ENCODE measurements at places on chromosomes 1 and 21. TPM values are rescaled to one million over a fixed set of nuclear protein-coding genes. Genes with fewer than 3 reads are reported as not detected.

GRCh38 chr1:236994450-236994849 is 9.8 kb downstream of the MT1HL1 start:
- H3K36me3 ChIP-seq = no peaks in the 10 kb centered on the region
- H3K4me3 ChIP-seq = no peak overlapping the region
- H3K4me1 ChIP-seq = no peaks in the 10 kb centered on the region
- no peaks in the 10 kb centered on the region for H3K27me3 ChIP-seq
- no peak overlapping the region for H3K27ac ChIP-seq
- no peak for DNase-seq

- DNase-seq = no peak
- no peaks in the 10 kb centered on the region for H3K27me3 ChIP-seq
- H3K36me3 ChIP-seq = peaks cover 4% of the 10 kb centered on the region
- no peak overlapping the region for H3K27ac ChIP-seq
These were observed 52.4 kb downstream of the SUCO start for GRCh38 chr1:172585348-172585747.

DNA sequence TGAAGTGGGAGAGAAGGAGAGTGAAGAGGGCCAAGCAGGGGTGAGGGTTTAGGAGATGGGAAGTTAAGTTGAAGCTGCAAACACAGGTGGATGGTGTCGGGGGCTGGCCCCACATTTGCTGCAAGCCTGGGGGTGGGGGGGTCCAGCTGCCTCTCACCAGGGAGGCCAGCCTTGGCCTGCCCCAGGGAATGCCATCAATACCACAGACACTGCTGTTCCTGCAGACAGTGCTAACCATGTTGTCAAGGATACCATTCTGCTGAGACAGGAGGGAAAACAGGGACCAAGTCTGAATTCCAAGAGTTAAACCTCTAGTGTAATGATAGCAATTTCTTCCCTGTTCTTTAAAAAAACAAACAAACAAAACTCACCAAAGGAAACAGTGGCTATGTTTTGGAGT is 8.0 kb downstream of the MECR start:
- no peak for DNase-seq
- H3K27ac ChIP-seq = no peak overlapping the region
- no peaks in the 10 kb centered on the region for H3K4me1 ChIP-seq
- peaks cover 35% of the 10 kb centered on the region for H3K36me3 ChIP-seq
- H3K27me3 ChIP-seq = no peaks in the 10 kb centered on the region

GRCh38 chr1:906600-907420 is 16.9 kb upstream of the SAMD11 start:
- H3K4me1 ChIP-seq = peaks cover 32% of the 10 kb centered on the region
- H3K27me3 ChIP-seq = no peaks in the 10 kb centered on the region
- no peaks in the 10 kb centered on the region for H3K36me3 ChIP-seq
- no peak overlapping the region for H3K27ac ChIP-seq
- DNase-seq = peak; percentile 71

GRCh38 chr1:80594013-80594412 is 1206.7 kb upstream of the ADGRL2 start:
- H3K4me3 ChIP-seq = no peak overlapping the region
- no peaks in the 10 kb centered on the region for H3K27me3 ChIP-seq
- DNase-seq = no peak
- no peaks in the 10 kb centered on the region for H3K4me1 ChIP-seq
- H3K36me3 ChIP-seq = no peaks in the 10 kb centered on the region

The KIF17 gene
- 2.2 TPM for total RNA-seq

The ATG4C gene
- total RNA-seq = 10.7 TPM
